ENCODE measurements at places on chromosomes 7 and 10. TPM values are rescaled to one million over a fixed set of nuclear protein-coding genes. Genes with fewer than 3 reads are reported as not detected.

DNA sequence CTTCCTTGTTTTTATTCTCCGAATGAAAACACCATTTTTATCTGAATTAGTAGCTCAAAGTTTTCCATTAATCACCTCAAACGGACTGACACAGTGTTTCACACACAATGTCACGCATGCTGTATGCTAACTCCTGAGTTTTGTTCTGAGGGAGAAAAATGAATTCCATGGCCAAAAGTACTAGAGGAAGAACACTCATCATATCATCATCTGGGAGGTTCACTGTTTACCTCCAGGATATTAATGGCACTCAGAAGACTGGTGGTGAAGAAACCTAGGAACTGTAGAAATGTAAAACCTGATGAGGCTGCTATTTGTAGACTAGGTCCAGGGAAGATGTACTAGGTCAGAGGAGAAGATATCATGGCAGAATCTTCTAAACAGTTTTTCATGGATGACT lies 395.6 kb upstream of the ETV1 start:
- DNase-seq = no peak

- DNase-seq = no peak
Observed at GRCh38 chr10:12588091-12588860, 238.9 kb downstream of the CAMK1D start.

- DNase-seq = no peak
Observed at GRCh38 chr7:128121711-128122530, 90.7 kb upstream of the LRRC4 start.

DNA sequence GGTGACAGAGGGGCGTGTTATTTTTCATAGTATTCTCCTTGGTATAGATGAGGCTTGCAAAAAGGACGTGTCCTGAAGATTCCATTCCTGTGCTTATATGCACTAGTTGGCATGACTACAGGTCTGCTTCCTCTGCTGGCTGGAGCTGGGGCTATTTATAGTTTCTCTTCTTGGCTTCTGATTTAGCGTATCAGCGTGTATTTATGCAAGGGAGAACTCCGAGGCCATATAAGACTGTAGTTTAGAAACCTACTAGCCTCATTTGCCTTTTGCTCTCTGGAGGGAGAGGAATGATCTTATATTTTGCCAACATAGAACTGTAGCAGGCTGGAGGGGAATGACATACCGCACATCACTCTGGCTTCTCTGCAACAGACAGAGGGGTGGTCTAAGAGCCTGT lies 39.7 kb downstream of the CACNB2 start:
- no peak for DNase-seq

Gene FOXP2
- total RNA-seq = 0.25 TPM

DNA sequence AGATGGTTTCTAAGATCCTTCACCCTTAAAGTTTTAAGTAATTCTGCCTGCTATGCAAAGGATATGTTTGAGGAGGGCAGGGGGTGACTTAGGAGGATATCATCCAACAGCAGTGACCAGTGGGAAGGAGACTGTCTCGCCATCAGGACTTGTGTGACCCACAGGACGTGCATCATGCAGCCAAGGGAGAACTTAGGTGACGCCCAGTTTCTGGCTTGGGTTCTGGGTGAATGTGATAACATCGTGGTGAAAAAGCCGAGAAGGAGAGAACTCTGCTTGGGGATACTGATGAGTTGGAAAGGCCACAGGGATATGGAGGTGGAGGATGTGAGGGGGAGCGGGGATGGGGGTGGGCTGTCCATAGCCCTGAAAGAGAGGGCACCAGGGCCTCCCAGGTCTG lies 3.8 kb downstream of the WIPI2 start:
- DNase-seq = no peak

Data from neural progenitor cell (in vitro differentiated cells).